Lower lobe of right lung (tissue), 2 donors: ENCODE measurements at places on chromosomes 4 and X.

DNA sequence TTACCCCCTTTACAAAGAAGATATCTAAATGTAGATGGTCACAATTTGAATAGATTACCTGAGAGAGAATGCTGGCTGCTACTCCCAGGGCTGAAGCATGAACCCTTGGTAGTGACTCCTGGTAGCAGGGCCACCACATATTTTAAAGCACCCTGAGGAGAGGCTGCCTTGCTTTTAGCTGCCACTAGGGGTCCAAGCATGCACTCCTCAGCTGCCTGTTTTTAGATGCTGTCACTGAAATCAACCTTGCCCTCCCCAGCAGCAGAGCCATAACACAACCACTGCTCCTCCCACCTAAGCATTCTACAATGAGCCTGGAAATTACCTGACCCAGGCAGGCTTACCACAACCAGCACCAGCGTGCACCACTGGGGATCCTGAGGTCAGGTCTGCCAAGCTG is 850.9 kb downstream of the FAM133A start:
- DNase-seq: no peak

- no peak for DNase-seq
These were observed 1.1 kb downstream of the GABRA2 start for GRCh38 chr4:46388857-46389256.

GRCh38 chrX:22686138-22686541 is 313.6 kb upstream of the DDX53 start:
- no peak for DNase-seq

- DNase-seq: no peak
These were observed 13.5 kb downstream of the NOP14 start for GRCh38 chr4:2949782-2950125.
